ENCODE measurements at places on chromosomes 7 and 10.

DNA sequence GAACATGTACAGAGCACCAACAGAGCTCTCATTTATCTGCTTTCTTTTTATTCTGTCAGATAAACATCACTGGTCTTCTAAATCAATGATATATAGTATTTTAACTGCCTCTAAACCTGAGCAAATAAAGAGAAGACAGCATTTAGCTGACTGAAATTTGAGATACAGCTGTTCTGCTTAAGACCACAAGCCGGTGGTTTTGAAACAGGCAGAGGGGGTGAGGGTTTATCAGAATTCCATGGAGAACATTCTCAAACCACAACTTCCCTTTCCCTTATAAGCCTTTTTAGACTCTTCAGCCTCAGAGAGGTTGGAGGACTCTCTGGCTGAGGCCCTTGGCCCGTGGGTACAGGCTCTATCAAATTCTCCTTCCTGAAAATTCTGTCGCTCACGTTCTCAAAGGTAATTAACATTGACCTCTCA is 87.4 kb upstream of the RSU1 start:
- DNase-seq: no peak

DNA sequence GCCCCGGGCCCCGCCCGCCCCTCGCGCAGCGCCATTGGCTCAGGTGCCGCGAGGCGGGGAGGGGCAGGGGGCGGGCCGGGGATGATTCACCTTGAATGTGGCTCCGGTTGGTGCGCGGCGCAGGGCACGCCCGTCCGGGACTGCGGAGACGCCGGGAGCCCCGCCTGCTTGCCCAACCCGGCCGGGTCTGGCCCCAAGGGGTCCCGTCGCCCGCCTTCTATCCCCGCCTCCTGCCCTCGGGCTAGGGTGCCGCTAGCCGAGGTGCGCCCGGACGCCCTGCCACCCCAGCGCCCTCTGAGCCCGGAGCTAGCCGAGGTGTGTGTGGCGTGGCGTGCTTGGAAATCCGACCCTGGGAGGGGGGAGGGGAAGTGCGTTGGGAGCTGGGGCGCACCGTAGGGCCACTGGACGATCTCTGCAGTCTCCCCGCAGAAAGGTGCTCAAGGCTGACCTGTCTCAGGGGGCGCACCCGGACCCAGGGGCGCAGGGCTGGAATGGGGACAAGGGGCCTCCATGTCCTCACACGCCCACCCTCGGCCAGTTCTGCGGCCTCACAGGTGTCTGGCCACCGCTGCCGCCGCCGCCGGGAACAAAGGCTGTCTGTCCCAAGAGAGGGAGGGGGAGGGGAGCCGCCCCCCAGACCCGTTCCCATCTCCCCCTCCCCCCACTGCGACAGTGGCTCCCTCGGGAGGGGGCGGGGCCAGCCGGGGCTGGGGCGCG is 168.9 kb downstream of the NRF1 start:
- DNase-seq: peak; percentile 88

- DNase-seq: peak; percentile 94
Observed at GRCh38 chr7:149624419-149625339, 127.1 kb upstream of the ZNF746 start.

DNA sequence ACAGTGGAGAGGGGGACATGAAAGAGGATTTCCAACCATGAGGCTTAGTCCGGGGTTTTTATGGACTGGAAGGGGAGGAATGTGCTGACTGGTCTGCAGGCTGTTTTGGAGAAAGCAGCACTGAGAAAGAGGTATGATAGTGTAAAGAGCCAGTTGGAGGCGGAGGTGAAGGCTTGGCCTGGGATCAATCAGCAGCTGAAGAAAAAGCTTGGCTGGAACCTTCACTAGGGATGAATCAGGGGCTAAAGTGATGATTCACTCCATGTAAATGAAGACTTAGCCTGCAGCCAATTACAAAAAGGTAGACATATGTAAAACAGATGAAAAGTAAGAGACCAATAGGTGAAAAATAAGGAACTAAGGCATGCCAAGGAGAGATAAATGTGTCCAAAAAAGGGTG is 1382.6 kb downstream of the GATA3 start:
- no peak for DNase-seq
